Epithelial cell of esophagus (primary cell): ENCODE measurements at places on chromosomes 2 and 18.

DNA sequence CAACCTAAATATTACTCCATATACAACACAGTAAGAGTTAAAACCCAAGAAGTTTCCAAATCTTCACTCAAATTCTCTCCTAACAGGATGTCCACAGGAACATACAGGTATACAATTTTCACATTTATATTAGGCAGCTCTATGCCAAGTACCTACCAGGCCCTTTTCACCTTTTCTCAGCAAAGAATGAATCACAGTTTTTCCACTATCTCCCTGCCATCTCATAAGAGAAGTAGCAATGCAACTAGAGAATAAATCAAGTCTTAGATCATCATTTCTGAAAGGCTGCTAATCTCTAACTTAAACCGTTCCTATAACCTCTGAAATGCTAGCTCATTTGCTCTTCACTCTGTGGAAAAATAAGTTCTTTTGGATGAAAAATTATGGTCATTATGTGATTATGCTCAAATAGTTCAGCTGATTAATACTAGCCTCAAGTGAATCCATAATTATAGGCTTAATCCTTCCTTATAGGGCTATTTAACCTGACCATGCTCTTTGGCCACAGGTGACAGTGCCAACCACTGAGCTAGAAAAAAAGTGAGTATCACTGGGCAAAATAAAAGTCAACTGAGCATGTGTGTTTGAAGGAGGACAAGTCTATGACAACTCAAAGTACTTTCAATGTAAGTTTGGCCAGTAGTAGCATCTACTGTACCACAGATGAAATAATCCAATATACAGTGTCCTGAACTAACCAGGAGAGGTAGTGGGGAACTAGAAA is 79.7 kb downstream of the COBLL1 start:
- peak; percentile 8 for DNase-seq

DNA sequence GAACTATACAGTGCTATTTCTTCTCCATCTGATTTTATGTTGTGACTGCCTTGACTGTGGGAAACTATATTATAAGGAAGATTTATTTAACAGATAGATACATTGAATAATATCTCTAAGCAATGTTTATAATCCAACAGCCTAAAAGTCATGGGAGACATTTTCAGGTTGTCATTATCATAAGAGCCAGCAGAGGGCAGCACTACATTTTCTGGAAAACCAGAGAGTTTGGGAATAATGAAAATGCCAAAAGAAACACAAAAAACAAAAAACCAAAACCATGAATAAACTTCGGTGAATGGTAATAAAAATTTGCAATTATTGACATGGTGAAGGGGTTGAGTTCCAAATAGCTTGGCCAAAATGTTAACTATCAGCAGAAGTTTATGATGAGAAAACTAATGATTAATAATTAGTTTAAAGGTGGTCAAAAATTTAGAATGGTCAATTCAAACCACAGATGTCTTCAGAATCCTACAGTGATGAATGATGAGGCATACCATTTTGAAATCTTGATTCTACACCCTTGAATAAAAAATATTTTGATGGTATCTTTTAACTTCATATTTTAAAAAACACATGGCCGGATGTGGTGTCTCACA is 4.7 kb downstream of the EEF1B2 start:
- peak; percentile 36 for DNase-seq

DNA sequence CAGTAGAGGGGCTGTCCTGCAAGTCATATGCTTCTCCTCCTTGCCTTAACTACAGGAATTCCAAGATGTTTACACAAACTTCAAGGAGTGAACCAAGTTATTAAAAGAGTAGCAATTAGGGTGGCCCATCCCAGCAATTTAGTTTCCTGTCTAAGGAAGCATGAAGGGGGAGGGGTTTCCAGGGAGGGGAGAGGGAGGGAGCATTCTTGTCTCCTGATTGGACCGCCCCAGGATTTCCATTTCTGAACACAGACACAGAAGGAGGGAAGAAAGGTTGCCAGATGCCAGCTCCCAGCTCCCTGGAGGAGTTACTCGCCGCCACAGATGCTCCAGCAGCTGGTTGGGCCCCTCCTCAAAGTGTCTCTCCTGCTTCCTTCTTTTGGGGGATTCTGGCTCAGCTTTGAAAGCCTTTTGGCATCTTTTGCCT is 107.6 kb downstream of the TRIB2 start:
- DNase-seq, result no peak

GRCh38 chr18:74669136-74669798 is 71.6 kb downstream of the ZNF407 start:
- DNase-seq, result no peak

- no peak for DNase-seq
Observed at GRCh38 chr18:22514655-22515054, 96.9 kb upstream of the CTAGE1 start.

- DNase-seq, result no peak
Observed at GRCh38 chr18:56919190-56919589, 227.7 kb upstream of the BOD1L2 start.

GRCh38 chr2:119066272-119066804 is 92.2 kb downstream of the C1QL2 start:
- peak; percentile 56 for DNase-seq

DNA sequence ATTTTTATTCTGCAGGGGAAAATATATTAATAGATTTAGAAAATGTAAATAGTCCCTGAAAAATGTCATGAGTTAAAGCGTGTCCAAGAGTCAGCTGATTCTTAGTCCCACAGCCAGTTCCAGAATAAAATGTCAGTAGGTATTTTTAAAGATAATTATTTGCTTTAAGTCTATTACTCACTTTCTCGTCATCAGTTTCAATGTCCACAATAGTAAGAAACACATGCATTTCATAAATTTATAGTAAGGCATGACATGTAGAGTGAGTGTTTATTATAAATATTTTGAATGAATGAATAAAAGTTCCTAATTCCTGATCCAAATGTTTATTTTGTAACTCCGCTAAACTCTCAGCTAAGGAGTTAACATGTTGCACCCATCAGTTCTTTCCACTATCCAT is 1044.0 kb upstream of the PIK3C3 start:
- no peak for DNase-seq
